Renal pelvis (tissue), 12 donors: ENCODE measurements at places on chromosomes 1 and 21.

DNA sequence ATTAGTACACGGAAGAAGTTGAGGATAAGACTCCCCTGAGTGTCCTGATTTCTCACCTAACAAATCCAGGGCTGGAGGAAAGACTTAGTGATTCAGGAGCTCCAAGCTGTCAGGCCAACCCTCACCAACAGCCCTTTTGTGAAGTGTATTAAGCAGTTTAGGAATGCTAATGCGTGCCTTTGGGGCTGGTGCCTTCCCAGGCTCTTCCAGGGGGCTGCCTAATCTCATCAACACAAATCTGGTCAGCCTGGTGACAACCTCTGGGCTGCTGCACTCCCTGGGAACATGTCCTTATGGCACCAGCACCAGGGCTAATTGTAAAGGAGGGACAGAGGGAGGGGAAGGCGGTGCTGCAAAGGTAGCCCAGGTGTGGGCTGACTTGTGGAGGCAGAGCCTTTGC lies 15.5 kb downstream of the CSMD2 start:
- DNase-seq = no peak

DNA sequence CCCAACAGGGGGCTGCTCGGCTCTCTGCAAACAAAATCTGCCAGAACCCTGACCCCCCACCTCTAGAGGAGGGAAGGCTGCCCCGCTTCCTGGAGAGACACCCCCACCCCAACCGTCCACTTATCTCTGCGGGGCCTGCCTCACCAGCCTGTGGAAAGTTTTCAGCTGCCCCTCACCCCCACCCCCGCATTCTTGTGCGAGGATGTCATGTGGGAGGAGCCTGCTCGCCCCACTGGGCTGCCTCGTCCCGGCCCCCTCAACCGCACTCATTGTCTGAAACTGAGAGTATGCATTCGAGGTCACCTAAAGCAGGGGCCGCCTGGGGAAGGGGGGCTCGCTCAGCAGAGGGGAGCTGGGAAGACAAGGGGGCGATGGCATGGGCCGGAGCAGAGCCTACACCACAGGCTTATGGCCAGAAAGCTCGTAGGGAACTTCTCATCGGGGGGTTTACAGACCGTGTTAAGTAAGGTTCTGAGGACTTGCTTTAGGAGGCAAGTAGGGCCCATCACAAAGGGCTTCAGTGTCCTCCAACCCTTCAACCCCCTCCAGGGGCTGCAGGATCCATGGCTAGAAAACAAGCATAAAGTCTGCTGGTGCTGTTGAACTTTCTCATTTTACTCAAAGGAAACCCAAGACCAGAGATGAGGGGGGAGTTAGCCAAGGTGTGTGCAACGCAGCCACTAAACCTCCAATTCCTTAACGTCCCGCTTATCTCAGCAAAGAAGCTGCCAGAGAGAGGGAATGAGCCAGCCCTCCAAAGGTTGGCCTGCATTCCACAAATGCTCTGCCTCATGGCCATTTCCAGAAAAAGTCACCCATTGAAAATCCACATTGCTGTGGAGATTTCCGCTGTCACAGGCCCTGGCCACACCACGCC lies 9.4 kb downstream of the EPHA2 start:
- peak; percentile 95 for DNase-seq

DNA sequence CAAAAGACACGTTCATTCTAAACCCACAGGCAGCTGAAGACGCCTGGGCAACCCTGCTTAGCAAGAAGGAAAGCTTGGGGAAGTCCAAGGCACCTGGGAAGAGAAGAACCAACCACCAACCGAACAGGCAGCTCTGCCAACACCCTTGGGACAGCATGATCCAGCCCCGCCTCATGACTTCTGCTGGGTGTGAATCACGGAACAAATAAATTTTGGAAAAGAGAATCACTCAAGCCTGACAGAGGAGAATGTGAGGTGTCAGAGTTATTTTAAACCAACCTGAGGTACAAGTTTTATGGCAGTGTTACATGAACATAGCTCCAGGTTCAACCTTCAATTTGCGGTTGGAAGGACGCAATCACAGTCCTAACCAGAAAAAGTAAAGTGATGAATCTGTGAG lies 10.0 kb upstream of the PADI4 start:
- no peak for DNase-seq

GRCh38 chr21:45473496-45474322 lies 68.5 kb downstream of the SLC19A1 start:
- no peak for DNase-seq

DNA sequence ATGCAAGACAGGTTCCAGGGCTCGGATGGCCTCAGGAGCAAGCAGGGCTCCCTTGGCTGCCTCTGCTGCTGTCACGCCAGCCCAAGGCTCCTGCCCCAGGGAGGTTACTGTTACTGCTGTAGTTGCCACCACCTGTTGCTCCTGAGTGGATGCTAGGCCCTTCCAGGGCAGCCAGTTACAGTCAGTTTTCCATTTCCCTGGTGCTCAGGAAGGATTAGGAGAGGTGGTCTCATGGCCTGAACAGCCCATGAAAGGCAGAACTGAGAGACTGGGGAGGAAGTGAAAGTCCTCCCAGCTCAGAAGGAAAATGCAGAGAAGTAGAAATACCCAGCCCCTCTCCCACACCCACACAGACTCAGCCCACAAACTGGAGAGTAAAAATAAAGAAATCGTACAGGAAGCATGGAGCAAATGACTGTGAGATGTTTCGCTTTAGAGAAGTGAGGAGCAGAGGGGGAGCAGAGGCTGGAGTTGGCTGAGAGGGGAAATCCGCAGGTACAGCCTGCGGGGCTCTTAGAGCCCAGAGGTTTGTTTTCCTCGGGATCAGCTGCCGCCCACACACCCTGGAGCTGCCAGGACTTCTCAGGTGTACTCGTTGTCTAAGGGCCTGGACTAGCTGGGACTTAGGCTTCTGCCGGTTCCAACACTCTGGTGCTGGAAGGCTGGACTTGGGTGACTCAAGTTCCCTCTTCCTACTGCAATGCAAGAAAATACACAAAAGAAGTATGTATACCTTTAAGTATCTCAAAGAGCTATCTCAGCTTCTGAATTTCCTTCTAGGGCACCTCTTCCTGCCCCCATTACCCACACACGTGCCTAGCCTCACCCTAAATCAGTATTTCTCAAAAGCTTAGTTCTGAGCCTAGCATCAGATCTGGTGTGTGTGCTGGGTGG lies 2.3 kb downstream of the IL6R start:
- no peak for DNase-seq

- no peak for DNase-seq
These were observed 21.5 kb downstream of the FGGY start for GRCh38 chr1:59318271-59318860.

DNA sequence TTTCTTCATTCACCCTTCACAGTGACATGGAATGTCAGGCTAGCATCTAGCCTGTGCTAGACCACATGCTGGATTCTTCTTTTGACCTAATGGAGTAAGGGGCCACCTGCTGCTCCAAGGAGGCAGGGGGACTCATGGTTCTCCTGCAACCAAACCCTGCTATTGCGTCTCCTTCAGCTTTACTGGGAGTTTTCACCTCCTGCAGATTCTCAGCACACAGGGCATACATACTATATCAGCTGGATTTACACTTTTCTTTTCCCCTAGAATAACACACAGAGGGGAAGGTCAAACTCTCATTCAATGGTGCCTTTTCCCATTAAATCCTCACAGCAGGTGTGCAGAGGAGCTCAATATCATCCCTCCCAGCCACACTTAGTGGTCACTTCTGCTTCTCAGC lies 16.6 kb upstream of the AK5 start:
- DNase-seq = no peak

GRCh38 chr1:40650075-40650474 lies 15.4 kb downstream of the RIMS3 start:
- DNase-seq = no peak

- no peak for DNase-seq
These were observed 582 bp downstream of the SLC37A1 start for GRCh38 chr21:42513985-42514882.

DNA sequence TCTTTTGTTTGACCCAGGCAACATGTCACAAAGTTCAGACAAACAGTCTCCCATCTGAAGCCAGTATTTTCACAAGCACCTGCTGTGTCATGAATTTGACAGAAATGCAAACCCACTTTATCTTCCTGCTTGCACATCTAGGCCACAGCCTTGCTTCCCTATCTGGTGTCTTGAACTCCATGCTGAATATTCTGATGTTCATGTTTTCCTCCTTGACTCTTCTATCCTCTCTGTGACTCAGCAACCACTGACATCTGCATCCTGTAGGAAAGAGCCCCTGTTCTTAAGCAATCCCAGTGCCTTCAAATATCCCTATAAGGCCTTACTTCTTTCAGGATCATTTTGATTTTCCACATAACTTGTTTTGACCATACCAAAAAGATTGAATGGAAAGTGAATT lies 6.5 kb downstream of the CD55 start:
- DNase-seq = no peak

DNA sequence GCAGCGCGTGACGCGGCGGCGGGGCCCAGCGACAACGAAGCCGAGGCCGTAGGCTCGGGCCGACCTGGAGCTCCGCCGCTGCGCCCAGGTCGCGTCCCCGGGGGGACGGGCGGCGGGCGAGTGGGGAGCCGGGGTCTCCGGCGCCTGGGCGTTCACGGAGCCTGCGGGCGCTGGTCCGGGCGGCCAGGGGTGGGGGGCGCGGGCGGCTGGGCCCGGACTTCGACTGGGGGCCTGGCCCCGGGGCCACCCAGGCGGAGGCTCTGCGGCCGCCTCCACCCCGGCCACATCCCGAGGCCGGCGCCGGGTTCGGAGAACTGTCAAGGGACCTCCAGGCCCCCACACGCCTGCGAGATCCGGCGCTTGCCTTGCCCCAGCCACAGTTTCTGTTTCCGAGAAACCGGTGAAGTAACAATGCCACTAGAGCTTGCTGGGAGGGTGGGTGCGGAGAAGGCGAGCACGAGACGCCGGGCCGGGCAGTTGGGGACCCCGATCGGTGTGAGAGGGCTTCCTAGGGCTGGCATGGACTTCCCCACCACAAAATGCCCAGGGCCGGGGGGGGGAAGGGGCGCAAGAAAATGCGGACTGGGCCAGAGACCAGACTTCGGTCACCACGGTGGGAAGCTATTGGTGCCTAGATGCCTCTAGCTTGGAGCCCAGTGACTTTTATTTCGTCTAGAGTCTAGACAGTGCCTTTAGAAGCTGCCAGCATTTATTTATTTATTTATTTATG lies 501 bp downstream of the FBXO6 start:
- peak; percentile 36 for DNase-seq

- DNase-seq = no peak
These were observed 304.6 kb upstream of the FAM78B start for GRCh38 chr1:166471359-166471758.
